ENCODE measurements at places on chromosomes 3 and 15.

- DNase-seq, result no peak
These were observed 153.3 kb downstream of the ULK4 start for GRCh38 chr3:41808618-41809017.

- DNase-seq, result no peak
These were observed 62.6 kb downstream of the CHCHD6 start for GRCh38 chr3:126766653-126767052.

- no peak for DNase-seq
These were observed 98.6 kb upstream of the ABHD17C start for GRCh38 chr15:80596521-80596976.

DNA sequence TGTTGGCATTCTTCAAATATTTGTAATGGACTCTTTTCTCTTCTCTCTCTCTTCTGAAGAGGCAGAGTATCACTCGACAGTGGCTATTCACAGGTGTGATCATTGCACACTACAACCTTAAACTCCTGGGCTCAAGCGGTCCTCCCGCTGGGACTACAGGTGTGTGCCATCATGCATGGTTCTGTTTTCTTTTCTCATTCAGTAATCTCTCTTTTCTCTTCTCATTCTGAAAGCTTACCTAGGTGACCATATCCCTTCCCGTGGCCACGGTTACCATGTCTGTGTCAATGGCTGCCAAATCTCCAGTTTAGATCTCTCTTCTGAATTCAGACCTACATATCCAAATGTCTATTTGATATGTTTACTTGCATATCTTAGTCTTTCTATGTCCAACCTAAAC, 96.3 kb downstream of the SOX2 start:
- DNase-seq, result no peak

- no peak for DNase-seq
These were observed 217.1 kb upstream of the KCNMB2 start for GRCh38 chr3:178318941-178319816.

DNA sequence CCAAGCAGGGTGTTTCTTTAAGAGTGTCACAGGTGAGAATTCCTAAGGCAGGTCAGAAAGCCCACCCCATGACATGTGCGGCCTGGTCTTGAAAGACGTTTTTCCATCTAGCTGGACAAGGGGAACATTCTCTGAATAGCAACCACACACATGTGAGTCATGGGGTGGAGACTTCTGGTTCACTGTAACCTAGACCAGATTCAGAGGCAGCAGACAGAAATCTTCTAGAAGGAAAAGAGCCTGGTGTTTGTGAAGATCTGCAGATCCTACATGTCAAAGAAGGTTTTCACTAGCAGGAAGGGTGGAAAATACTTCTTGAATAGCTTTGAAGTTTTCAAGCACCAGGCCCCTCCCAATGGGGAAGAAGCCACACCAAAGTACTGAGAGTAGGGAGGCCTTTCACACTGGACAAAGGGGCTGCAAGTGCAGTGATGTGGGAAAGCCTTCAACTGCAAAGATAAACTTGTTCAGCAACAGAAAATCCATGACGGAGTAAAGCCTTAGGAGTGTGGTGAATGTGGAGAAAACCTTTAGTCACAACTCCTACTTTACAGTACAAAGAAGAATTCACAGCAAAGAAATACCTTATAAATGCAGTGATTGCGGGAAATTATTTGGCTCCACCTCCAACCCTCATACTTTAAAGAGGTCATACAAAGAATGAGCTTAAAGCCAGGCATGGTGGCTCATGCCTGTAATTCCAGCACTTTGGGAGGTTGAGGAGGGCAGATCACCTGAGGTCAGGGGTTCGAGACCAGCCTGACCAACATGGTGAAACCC, 17.6 kb downstream of the ADAM10 start:
- DNase-seq, result no peak

GRCh38 chr3:114496874-114497273, 203.0 kb downstream of the TIGIT start:
- no peak for DNase-seq

GRCh38 chr3:24474862-24475261, 19.8 kb downstream of the THRB start:
- DNase-seq, result no peak

- DNase-seq, result no peak
These were observed 14.4 kb upstream of the TBL1XR1 start for GRCh38 chr3:177211503-177212277.

DNA sequence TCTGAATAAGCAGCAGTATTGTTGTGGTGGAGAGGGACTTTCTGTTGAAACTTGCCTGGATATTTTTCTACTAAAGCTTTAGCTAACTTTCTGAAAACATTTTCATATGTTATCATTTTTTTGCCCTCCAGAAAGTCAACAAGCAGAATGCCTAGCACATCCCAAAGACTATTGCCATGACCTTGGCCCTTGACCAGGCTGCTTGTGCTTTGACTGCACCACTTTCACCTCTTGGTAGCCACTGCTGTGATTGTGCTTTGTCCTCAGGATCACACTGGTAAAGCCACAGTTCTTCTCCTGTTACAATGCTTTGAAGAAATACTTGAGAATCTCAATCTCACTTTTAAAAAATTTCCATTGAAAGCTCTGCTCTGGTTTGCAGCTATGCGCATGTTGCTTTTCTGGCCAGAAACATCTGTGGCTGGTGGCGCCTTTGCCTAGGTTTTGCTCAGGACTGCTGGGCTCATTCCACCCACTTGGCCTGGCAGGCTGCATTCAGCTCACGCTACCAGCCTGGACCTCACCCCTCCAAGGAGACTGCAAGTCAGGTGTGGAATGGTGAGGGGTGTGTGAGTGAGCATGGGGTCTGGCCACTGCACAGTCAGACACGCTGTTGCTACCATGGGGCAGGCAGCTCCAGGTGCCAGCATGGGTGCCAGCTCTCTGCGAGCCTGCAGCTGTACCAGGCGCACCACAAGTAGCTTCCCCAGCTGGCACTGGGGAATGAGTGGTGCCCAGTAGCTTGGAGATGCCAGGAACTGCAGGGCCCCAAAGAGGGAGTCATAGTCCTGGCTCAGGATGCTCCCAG, 89.8 kb upstream of the TNFSF10 start:
- DNase-seq, result no peak
